ENCODE measurements at places on chromosomes 13 and 19. TPM values are rescaled to one million over a fixed set of nuclear protein-coding genes. Genes with fewer than 3 reads are reported as not detected.

The IGFLR1 gene
- total RNA-seq = 19.0 TPM

The GPR4 gene
- total RNA-seq = under 0.01 TPM

The C19orf67 gene
- total RNA-seq = not detected

The TFDP1 gene
- total RNA-seq = 72.8 TPM

The RFC3 gene
- 23.2 TPM for total RNA-seq

The METTL21C gene
- total RNA-seq = not detected

The GAPDHS gene
- not detected for total RNA-seq

The ZNF682 gene
- 0.59 TPM for total RNA-seq

The GIPC3 gene
- 0.17 TPM for total RNA-seq

The NLRP7 gene
- total RNA-seq = not detected

The WTIP gene
- total RNA-seq = 19.5 TPM

The ZNF541 gene
- total RNA-seq = not detected

The SSC5D gene
- total RNA-seq = 1.7 TPM

The SRRM5 gene
- total RNA-seq = not detected

The PRODH2 gene
- not detected for total RNA-seq

The RGL3 gene
- total RNA-seq = not detected

The KRTDAP gene
- total RNA-seq = not detected

The NUFIP1 gene
- 3.9 TPM for total RNA-seq

The HPN gene
- not detected for total RNA-seq

The CYP2A6 gene
- not detected for total RNA-seq

The PSG2 gene
- not detected for total RNA-seq

The IFNL1 gene
- total RNA-seq = not detected

The CGB8 gene
- total RNA-seq = not detected

The GIPR gene
- not detected for total RNA-seq

Measured in bronchus fibroblast of lung (primary cell).